ENCODE measurements at places on chromosomes 11 and 22.

GRCh38 chr11:76859708-76860227, 950 bp upstream of the ACER3 start:
- DNase-seq, result no peak

DNA sequence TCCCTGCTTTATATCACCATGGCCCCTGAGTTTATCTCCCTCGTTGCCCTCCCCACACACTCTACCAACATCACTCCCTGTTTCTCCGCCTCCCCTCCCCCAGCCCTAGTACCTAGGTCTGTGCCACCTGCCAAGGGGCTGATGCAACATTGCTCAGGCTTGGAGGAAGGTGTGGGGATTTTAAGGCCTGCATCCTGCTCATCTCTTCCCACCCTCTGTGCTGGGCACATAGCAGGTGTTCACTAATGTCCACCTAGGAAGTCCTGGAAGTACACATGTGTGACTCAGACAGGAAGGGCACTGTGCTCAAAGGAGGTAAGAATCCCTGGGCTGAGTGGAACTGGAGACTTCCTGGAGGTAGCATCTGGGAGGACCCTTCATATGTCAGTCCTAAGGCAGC, 37.0 kb downstream of the PDE2A start:
- DNase-seq, result no peak

DNA sequence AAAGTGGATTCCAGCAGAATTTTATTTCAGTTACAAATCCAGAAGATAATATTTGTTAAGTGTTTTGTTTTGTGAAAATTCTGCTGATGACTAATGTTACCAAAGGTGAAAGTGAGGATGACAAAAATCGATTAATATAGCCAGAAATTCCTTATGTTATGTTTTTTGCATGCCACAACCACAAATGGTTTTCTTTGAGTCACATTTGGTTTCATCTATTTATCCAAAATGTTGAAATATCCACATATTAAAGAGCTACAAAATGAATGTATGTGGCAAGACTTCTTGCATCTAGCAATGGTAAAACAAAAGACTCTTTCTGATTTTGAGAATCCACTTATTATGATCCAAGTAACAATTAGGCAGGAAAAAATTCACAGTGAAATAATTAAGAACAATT, 150.1 kb upstream of the LRRC4C start:
- DNase-seq, result no peak

- peak; percentile 39 for DNase-seq
Observed at GRCh38 chr22:40533712-40534378, 102.7 kb downstream of the MRTFA start.

GRCh38 chr11:119027561-119028345, 2.9 kb downstream of the SLC37A4 start:
- no peak for DNase-seq

GRCh38 chr11:45959851-45960250, 37.4 kb downstream of the LARGE2 start:
- no peak for DNase-seq

DNA sequence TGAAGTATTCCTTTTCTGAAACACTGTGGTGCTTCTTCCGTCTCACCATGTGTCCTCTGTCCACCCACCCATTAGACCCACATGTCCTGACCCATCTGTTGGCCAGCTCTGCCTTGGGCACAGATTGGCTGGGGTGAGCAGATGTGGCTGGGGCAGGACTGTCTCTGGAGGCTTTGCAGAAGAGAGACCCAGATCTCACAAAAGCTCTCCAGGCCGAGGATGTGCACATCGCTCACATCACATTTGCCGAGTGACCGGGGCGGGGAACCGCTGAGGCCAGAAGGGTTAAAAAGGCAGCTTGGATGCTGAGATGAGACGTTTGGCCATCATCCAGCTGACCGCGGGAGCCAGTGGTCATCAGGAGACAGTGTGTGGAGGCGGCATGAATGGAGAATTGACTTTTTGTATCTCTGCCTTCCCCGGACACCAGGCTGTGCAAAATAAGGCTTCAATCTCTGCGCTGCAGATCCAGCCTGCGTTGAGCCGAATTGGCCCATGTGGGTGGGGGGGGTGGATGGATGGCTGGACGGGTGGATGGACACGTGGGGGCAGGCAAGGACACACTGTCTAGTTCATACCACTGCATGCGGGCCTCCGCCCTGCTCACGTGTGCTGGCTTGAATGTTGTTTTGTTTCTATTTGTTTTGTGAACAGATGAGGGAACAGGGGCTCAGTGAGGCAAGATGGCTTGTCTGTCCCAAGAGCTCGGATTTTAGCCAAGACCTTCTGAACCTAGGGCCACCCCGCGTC, 6.1 kb downstream of the IFITM10 start:
- peak; percentile 45 for DNase-seq

DNA sequence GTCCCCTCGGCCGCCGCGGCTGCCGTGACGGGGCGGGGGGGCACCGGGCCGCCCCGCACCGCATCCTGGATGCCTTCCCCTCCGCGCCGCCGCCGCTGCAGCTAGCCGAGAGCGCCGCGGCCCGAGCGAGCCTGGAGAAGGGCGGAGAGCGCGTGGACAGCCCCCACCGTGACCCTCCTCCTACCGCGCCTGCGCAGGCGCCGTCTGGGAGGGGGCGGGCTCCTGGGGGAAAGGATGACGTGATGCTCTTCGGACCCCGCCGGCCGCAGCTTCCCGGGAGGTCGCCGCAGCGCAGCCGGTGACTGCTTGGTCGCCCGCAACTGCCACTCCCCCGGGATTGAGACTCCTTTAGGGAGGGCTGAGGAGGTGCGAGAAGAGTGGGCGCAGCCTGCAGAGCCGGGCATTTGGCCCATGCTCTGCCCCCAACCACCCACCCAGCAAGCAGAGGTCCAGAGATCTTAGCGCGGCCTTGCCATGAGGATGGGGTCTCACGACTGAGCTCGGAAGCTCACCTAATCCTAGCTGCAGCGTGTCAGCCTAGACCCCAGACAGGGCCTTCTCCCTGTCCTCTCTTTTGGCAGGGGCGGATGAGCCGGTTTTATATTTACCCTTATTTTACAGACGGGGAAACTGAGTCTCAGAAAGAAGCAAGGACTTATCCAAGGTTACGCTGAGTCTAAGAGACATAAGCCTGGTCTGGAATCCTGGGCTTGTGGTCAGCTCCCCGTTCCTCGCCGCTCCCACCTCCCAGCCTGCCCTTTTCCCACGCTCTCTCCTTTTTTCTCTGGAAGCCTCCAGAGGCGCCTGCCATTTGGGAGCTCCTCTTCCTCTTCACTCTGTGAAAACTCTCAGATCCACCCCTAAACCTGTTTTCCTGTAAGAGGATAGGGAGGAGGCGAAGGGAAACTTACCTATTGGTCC, at the start of gene DENND5A:
TSS of gene DENND5A (minus strand) at position 140 of the 921 bp plus-strand sequence. CDS start 281 bp downstream, outside the sequence.
- peak; percentile 82 for DNase-seq

DNA sequence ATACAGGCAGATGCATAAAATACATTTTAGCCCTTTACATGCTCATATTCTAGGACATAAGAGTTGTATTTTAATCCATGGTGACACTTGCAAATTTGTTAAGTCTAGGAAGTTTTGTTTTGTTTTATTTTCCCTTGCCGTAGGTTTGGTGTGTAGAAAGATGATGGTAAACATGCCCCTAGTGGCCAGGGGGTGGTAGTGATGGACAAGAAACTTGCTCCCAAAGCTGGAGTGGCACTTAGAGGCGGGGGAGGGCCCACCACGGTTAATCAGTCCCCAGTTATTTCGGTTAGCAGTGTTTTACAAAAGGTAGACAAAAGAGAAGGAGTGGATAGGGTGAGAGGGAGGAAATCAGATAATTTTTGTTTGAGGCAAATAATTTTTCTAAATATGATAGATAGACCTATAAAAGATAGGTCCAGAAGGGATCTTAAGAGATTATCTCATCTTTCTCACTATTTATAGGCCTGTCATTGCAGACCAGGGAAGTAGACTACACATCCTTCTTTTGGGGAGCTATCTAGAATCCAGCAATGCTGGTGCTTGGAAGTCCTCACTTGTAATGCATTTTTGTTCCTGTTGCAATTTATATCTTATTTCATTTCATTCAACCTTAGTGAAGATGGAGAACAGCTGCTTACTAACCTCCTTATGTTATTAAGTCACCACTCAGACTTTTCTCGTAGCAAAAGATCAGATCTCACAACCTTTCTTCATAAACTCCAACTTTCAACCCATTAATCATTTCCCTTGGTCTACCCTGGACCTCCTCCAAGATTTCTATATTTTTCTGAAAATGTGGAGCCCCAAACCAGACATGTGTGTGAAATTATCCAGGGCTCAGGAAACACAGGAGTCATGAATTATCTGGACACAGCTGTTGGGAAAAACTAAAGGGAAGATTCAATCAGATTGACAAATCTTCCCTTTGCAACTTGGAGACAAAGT, 5.9 kb upstream of the BDNF start:
- no peak for DNase-seq

- no peak for DNase-seq
Observed at GRCh38 chr11:77193167-77193566, 65.1 kb downstream of the MYO7A start.

- DNase-seq, result no peak
Observed at GRCh38 chr11:77407613-77408012, 66.3 kb downstream of the PAK1 start.

DNA sequence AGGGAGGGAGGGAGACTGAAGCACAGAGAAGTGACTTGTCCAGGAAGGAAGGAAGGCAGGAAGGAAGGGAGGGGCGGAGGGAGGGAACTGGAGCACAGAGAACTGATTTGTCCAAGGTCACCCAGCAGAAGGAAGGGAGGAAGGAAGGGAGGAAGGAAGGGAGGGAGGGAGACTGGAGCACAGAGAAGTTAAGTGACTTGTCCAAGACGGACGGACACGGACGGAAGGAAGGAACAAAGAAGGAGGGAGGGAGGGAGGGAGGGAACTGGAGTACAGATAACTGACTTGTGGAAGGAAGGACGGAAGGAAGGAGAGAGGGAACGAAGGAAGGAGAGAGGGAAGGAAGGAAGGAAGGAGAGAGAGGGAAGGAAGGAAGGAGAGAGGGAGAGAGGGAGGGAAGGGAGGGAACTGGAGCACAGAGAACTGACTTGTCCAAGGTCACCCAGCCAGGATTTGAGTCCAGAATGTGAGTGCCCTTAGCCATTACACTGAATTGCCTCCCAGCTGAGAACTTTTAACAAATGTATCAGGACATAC, 1.5 kb downstream of the SLC35F2 start:
- DNase-seq, result no peak

DNA sequence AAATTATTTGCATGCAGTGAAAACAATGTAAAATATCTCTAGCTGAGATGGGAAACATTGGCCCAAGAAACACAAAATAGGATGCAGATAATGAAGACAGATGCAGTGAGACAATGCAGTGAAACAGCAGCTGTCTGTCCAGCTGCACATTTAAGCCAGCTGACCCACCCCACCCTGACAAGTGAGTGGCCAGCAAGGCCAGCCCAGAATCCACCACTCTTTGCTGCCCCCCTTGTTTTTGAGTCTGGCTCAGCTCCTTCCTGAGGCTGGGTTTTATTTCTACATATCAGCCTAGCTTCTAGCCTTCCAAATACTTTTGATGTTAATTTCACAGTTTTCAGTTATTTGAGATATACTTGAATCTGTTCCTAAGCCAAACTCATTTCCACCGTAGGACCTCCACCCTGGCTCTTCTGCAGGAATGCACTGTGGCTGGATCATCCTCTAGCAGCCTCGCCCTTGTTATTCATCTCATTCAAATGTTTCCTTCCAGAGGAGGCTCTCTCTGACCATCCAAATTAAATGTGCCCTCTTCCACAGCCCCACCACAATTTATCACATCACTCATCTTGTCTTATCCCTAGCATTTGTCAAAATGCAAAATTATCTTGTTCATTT, 154.1 kb upstream of the POU2AF2 start:
- DNase-seq, result no peak

DNA sequence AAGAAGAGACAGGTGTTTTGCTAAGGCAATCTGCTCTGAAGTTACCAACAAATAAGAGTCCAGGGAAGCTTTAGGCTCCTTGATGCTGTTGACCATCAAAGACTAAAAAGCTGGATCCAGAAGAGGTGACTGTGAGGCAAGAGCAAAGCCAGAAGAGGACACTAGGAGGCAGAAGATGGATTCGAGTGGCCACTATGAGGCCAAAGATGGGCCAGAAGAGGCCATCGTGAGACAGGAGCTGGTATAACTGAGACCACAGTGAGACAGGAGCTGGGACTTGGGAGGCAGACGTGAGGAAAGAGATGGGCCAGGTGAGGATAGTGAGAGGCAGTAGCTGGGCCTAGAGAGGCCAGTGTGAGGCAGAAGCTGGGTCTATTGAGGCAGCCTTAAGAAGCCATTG, 37.7 kb downstream of the OR4C45 start:
- DNase-seq, result no peak

DNA sequence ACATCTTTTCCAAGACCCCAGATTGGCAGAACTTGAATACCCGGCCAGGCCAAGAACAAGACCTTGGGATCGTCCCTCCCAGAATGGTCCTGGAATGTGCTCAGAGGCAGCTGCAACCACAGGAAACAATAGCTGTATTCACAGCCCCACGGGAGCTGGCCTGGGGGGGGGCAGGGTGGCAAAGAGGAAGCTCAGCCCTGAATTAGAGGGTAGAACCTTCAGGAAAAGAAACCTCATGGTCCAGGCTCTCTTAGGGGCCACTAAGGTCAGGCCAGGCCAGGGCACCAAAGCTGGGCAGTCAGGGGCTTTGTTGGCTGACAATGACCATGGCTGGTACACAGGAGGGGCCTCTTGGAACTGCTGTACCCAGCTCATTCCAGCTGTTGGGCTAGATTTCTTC, 17.3 kb downstream of the RPL27A start:
- DNase-seq, result peak; percentile 57

DNA sequence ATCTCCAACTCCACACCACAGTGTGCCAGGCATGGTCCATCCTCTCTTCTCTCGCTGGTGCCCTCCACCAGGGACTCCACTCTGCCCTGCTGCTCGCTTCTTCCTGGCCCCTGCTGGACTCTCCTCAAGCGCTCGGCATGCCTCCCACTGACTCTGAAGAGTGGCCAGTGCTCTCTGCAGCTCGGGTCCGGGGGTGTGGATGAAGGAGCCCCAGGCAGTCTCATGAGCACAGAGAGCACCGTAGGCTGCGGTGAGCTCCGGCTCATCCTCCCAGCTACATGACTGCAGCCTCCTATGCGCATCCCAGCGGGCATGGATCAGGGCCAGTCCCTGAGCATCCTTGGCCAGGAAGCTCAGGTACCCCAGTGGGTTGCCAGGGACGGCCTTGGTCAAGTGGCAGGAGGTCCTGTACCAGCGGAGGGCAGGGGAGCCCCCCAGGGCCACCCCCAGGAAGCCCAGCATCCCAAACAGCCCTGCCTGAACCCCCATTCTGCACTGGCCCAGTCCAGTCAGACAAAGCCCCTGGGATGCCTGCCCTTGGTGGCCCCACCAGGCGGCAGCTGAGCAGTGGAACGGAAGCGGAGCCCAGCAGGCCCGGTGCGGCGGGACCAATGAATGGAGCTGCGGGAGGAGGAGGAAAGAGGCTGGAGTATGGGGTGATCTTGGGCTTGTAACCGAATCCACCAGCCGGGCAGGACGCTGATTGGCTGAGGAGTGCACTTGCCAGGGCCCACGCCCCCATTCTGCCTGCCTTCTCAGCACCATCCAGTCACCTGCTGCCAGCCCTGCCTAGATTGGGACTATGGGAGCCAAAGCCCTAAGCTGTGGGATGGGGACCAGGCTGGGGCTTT, at the start of gene PLA2G3:
TSS of gene PLA2G3 (minus strand) at position 643 of the 851 bp plus-strand sequence. CDS start at position 489, 154 bp downstream.
- DNase-seq, result peak; percentile 52

DNA sequence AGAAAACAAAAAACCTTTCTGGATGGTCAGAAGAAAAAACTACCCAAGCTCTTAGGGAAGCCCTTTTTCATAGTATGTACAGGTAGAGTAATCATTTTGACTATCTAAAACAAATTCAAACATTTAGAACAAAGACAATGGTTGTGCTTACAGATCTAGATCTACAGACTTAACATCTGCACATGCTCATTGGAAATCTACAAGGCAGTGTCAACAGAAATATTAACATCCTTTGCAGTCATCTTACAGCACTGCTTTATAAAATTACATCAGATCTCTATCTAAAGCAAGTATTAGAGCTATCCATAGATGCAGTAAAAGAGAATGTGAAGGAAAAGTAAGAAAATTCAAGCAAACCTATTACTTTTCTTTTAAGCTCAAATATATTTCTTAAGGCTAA, 110.3 kb downstream of the CADM1 start:
- no peak for DNase-seq
